Iris pigment epithelial cell (primary cell): ENCODE measurements at places on chromosomes 2 and 18.

GRCh38 chr2:198054299-198054698 is 249.9 kb downstream of the PLCL1 start:
- DNase-seq, result peak; percentile 19

- DNase-seq, result no peak
These were observed 99.7 kb downstream of the ARHGEF4 start for GRCh38 chr2:130936451-130936850.

DNA sequence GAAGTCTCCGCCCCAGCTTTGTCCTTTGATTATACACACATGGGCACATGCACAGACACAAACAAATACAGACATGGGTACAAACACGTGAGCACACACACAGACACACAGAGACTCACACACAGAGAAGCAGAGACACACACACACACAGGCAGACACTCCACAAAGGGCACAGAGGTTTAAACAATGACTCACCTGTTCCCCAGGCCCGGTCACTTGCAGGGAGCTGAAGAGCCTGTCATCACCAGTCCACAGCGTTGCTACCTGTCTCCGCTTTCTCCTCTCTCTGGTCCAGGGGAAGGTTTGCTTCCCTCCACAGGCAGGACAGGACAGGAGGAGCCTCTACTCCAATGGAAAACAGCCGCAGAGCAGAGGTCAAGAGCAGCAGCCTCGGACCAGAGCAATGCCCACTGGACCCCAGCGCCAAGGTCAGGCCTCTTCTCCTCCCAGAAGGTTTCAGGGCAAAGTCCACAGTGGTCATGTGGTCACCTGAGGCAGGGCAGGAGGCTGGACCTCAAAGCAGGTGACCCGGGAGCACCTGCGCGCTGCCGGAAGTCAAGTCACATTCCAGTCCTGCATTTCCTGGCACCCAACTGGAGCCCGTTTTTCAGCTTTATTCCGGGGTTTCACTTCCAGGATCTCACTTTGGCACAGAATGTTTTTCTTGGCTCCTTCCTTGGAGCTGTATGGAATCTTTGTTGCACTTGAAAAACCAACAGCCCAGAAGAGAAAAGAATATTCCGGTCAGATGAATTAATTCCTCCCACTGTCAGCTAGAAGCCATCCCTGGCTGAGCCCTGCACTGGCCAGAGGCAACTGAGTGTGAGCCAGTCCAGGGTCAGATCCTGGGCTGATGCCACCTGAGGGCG is at the start of gene RAB17:
Gene RAB17, minus strand, starts transcription at position 463 of the 869 bp plus-strand sequence. CDS start 4,580 bp downstream, outside the sequence.
- DNase-seq, result no peak

GRCh38 chr18:25100418-25100817 is 251.5 kb downstream of the ZNF521 start:
- DNase-seq, result no peak

- no peak for DNase-seq
These were observed 2.9 kb downstream of the RBM44 start for GRCh38 chr2:237801466-237801865.

DNA sequence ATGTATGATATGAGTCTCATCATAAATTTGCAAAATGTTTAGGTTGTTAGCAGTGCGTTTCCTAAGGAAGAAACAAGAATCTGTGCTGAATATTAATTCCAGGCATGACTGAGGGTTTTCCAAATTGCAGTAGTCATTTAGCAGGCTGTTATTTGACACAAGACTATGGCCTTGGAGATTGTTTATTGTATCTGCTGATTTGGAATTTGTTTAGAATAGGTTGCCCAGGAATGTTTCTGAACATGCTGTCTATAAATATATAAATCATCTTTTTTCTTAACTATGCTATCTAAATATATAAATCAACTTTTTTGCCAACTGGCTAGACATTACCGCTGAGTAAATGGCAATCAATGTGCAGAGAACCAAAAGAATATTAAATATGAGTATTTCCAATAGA is 90.9 kb downstream of the DOK6 start:
- DNase-seq, result peak; percentile 18

DNA sequence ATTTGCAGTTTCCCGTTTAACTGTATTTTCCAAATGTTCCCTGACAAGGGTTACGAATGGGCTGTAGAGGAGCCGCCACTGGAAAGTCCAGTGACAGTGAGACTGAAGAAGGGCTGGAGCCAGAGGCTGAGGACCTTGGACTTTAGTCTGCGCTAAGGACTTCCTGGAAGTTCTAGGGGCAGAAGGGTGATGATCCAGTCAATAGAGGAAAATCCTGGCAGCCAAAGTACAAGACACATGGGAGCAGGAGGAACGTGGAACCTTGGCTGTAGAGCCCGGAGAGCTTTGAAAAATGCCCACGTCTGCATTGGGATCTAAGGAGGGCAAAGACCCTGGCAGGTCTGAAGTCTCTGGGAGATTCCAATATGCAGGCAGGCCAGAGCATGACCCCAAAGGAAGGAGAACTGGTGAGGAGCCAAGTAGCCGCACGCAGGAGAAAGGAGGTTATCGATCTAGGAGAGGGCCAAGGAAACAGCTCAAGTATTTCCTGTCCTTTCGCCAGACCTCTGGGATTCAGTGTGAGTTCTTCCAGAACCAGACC is 28.5 kb downstream of the MBP start:
- no peak for DNase-seq

GRCh38 chr2:26429779-26430578 is 28.3 kb downstream of the DRC1 start:
- peak; percentile 4 for DNase-seq

DNA sequence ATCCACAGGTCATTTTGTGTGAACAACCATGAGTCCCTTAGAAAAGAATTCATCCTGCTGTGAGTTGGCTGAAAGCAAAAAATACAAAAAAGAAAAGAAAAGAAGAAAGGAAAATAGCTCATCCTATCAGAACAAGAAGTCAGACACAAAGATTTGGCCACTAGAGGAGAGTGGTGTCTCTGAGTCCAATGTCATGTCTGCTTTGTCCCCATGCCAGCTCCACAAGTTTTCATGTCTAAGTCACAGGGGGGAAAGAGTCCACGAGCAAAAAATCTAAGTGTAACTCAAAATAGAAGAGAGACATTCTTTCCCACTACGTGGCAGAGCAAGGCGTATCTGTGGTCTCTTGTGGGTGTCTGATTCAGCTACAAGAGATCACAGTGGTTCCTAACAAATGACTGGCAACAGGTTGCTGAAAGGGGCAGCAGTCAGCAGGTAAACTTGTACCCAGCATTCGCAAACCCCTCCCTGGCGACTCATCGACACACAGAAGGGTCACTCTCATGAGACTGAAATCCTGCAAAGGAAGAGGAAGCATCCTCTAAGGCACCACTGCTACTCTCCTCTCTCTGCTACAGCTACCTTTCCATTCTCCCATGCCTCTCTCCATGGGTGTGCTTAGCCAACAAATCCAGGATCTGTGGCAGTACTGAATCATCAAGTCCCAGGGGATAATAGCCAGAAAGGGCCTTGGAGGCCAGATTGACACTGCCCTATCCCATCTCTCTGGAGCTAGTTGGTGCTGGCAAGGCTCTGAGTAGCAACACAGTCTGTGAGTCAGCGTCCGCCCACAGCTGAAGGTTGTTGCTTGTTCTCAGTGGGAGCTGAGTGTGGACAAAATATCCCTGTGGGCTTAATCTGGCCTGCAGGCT is 123.0 kb upstream of the SLC39A10 start:
- peak; percentile 88 for DNase-seq
